ENCODE measurements at places on chromosomes 3 and 15.

DNA sequence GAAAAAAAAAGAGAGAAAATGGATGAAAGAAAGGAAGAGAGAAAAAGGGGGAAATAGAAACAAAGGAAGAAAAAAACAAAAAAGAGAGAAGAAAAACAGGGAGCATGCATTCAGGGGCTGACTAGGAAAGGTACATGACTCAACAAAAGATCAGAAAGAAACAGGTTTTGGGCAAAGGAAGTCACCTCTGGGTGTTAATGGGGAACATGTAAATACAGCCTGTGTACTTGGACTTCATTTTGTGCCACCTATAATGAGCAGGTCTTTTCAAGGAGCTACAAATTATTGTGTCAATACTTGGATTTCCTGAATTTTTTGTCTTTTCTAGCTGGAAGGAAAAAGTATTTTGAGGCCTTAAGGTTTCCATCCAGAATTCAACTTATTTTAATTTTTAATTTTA is 53.4 kb upstream of the CCDC50 start:
- no peak for DNase-seq

DNA sequence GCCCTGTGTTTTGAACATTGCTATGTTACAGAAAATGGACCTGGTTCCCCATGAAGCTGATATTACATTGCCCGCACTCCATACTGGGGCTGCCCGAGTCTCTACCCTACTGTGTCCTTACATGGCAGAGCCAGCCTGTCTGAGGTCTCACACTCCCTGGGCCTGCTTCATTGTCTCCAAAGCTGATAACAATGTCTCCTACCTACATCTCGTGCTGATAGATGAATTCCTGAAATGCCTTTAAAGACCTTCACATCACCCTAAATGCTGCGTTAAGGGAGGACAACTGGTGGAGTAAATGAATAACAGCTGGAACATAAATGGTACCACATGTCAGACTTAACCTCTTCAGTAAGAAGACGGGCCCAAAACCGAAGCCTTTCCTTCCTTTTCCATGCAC is 62.9 kb upstream of the PTX3 start:
- no peak for DNase-seq

DNA sequence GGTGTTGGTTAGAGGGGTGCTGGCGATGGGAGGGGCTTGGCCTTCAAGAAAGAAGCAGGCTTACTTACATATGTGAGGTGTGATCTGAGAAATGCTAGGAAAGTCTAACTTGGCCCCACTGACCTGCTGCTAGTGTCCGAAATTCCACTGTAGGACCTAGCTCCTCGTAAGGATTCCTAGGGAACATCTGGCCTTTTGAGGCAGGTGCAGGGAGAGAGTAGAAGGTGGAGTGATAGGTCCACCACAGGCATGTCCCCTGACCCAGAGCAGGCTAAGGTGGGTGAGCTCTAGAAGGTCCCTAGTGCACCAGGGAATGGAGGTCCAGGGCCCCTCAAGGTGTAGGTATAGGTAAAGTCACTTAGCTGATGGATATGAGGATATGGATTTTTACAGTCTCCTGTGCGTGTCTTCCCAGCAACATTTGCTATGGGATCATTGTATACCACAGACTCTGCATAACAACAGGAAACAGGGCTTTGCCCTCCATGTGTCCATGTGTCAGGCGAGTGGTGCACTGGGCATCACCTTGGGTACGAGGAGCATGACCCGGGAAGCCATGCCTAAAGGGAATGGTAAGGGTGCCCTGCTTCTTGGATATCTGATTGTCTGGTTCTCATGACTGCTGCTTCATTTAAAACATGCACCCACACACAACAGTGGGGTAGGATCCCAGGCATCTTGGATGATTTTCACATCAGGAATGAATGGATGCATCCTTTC is 32.6 kb downstream of the POMGNT2 start:
- no peak for DNase-seq

- no peak for DNase-seq
Measured at GRCh38 chr3:50242381-50242770, 6.4 kb downstream of the GNAI2 start.

- DNase-seq, result no peak
Measured at GRCh38 chr3:7292362-7292761, 431.4 kb downstream of the GRM7 start.
